Body of pancreas (tissue), 4 donors: ENCODE measurements at places on chromosomes 2 and 18. TPM values are rescaled to one million over a fixed set of nuclear protein-coding genes. Genes with fewer than 3 reads are reported as not detected.

BCL11A gene
- total RNA-seq, result 16.2 TPM

HOXD9 gene
- 0.33 TPM for total RNA-seq

MDH1B gene
- 3.0 TPM for total RNA-seq

TET3 gene
- 7.3 TPM for total RNA-seq

CLIP4 gene
- total RNA-seq, result 17.5 TPM

- no peaks in the 10 kb centered on the region for H3K36me3 ChIP-seq
- H3K4me1 ChIP-seq, result no peaks in the 10 kb centered on the region
- H3K27ac ChIP-seq, result no peak overlapping the region
- DNase-seq, result no peak
Observed at GRCh38 chr2:157245846-157246764, 11.4 kb upstream of the GALNT5 start.

DNA sequence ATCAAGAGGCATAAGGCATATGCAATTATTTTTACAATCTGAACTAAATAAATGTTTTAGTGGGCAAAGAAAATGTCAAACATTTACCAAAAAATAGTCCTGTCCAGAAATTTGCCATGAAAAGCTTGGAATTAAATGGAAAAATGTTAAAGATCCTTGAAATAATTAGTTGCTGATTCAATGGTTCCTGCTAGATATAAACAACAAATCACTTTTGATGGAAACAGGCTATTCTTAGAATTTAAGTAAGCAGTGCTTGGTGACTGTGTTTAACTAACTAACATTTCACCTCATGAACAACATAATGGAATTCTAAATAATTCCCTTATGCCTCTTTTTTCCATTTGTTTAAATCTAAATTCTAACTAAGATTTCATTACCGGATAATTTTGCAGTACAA is 3.9 kb downstream of the RND3 start:
- DNase-seq, result no peak
- peaks cover 11% of the 10 kb centered on the region for H3K4me1 ChIP-seq
- no peak overlapping the region for H3K27ac ChIP-seq
- no peaks in the 10 kb centered on the region for H3K36me3 ChIP-seq
- no peak overlapping the region for H3K4me3 ChIP-seq

DNA sequence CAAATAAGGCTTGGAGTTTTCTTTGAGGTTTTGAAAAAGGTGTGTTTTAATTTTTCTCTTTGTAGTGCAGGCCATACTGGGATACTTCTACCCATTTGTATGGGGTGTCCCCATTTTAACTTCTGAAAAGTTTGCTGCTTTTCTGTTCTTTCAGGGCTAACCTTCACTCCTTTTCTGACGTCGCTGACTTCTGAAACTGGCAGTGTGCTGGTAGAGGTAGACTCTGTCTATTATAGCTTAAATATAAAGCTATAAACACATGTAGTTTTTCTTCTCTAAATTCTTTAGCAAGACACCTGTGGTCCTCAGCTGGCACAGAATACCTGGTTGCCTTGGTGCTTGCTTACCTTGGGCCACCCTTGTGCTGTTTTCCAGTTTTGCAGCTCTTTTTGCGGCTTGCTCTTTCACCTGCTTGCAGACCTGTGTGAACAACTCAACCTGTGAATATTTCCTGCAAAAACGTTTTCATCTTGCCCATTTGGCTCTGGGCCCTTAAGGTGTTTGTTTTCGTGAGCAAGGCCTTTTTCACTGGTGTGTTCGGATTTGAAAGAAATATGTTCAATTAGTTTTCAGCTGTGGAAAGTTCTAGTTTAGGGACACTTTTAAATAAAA is 42.2 kb downstream of the PHLPP1 start:
- H3K4me1 ChIP-seq, result peaks cover 58% of the 10 kb centered on the region
- no peak overlapping the region for H3K4me3 ChIP-seq
- H3K27me3 ChIP-seq, result no peaks in the 10 kb centered on the region
- H3K27ac ChIP-seq, result peak overlapping the region; percentile 81

- no peaks in the 10 kb centered on the region for H3K27me3 ChIP-seq
- no peaks in the 10 kb centered on the region for H3K4me1 ChIP-seq
- DNase-seq, result no peak
- no peak overlapping the region for H3K27ac ChIP-seq
Observed at GRCh38 chr2:25354116-25354515, 12.4 kb upstream of the DNMT3A start.

DNA sequence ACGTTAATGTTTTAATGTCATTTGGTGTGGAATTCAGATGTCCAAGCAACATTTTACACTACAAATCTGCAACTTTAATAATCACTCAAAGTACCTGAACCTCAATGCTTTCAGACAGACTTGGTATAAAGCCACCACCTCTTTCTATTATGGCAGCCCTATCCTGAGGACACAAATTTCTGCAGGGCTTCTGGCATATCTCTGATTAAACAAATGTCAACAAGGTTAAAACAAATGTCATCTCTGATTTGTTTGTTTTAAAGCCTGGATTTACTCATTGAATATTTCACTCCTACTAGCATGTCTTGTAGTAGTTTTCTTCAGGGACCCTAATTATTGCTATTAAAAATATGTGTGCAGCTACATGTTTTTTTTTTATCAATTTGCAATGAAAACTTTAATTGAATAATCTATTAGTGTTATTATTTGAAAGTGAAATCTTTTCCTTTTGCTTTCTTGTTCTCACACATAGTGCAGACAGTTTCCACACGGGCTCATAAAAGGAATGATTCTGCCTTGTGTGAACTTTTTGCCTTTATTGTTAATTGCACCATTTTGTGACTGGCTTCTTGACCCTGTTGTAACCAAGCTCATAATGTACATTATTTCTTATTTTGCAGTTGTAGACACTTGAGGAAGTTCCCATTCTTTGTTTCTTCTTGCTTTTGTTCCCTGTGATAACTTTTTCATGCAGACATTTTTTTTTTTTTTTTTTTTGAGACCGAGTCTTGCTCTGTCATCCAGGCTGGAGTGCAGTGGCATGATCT is 30.1 kb downstream of the IL37 start:
- no peak overlapping the region for H3K4me3 ChIP-seq
- H3K4me1 ChIP-seq, result no peaks in the 10 kb centered on the region
- H3K36me3 ChIP-seq, result no peaks in the 10 kb centered on the region
- H3K27me3 ChIP-seq, result no peaks in the 10 kb centered on the region
- no peak overlapping the region for H3K27ac ChIP-seq
- no peak for DNase-seq

GRCh38 chr2:7773362-7774360 is 856.4 kb downstream of the RNF144A start:
- peak overlapping the region; percentile 38 for H3K27ac ChIP-seq
- peaks cover 4% of the 10 kb centered on the region for H3K4me1 ChIP-seq
- DNase-seq, result no peak
- no peaks in the 10 kb centered on the region for H3K36me3 ChIP-seq
- H3K27me3 ChIP-seq, result no peaks in the 10 kb centered on the region
- no peak overlapping the region for H3K4me3 ChIP-seq

GRCh38 chr2:112679484-112679883 is 33.7 kb downstream of the SLC20A1 start:
- H3K4me1 ChIP-seq, result no peaks in the 10 kb centered on the region
- no peaks in the 10 kb centered on the region for H3K27me3 ChIP-seq
- no peak overlapping the region for H3K27ac ChIP-seq
- no peaks in the 10 kb centered on the region for H3K36me3 ChIP-seq

GRCh38 chr2:24616616-24617015 is 125.6 kb downstream of the NCOA1 start:
- H3K4me1 ChIP-seq, result peaks cover 25% of the 10 kb centered on the region
- no peak overlapping the region for H3K27ac ChIP-seq
- no peak for DNase-seq

DNA sequence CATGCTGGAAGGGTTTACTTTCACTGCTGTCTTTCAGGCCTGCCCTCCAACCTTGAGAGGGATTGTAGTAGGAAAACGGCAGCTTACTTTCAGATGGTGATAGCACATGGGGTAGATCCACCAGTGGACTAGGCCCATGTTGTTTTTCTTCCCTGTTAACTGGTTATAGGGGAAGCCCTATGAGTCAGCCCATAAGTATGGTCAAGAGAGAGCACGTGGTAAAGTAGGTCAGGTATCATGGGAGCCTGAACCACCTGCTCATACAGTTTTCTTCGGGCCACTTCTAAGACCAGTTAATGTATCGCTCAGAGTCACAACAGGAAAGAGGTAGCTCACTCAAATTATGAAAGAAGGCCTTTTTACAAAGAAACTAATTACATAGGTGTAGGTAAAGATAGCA is 33.0 kb downstream of the PDK1 start:
- no peak overlapping the region for H3K4me3 ChIP-seq
- H3K4me1 ChIP-seq, result no peaks in the 10 kb centered on the region
- H3K36me3 ChIP-seq, result no peaks in the 10 kb centered on the region
- DNase-seq, result no peak

GRCh38 chr2:65353927-65354326 is 78.5 kb downstream of the SPRED2 start:
- H3K4me1 ChIP-seq, result peaks cover 21% of the 10 kb centered on the region
- H3K27me3 ChIP-seq, result no peaks in the 10 kb centered on the region
- DNase-seq, result no peak
- no peak overlapping the region for H3K4me3 ChIP-seq
- H3K36me3 ChIP-seq, result no peaks in the 10 kb centered on the region

DNA sequence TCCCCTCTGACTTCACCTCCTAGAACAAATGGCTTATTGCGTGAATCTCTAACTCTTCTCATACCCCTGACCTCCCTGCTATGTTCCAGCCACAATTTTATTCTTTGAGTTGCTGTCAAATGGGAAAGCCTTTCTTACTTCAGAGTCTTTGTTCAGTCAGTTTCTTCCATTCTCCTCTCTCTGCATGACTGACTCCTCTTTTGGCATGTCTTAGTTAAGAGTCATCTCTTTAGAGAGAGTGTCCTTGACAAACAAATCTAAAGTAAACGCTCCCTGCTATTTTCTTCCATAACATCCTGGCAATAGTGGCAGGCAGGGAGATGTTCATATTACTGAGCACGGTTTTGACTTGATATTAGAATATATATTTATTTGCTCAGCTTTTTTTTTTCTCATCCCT is 170.7 kb upstream of the ERBB4 start:
- H3K27ac ChIP-seq, result no peak overlapping the region
- no peaks in the 10 kb centered on the region for H3K27me3 ChIP-seq
- no peak overlapping the region for H3K4me3 ChIP-seq
- no peaks in the 10 kb centered on the region for H3K36me3 ChIP-seq

GRCh38 chr18:25862881-25863600 is 227.4 kb downstream of the SS18 start:
- no peak overlapping the region for H3K27ac ChIP-seq
- no peak overlapping the region for H3K4me3 ChIP-seq
- no peaks in the 10 kb centered on the region for H3K36me3 ChIP-seq
- H3K4me1 ChIP-seq, result no peaks in the 10 kb centered on the region

- no peaks in the 10 kb centered on the region for H3K36me3 ChIP-seq
- peak overlapping the region; percentile 65 for H3K4me3 ChIP-seq
- no peaks in the 10 kb centered on the region for H3K4me1 ChIP-seq
- DNase-seq, result peak; percentile 17
- no peaks in the 10 kb centered on the region for H3K27me3 ChIP-seq
Observed at GRCh38 chr2:66438891-66439811, 4.2 kb downstream of the MEIS1 start.

DNA sequence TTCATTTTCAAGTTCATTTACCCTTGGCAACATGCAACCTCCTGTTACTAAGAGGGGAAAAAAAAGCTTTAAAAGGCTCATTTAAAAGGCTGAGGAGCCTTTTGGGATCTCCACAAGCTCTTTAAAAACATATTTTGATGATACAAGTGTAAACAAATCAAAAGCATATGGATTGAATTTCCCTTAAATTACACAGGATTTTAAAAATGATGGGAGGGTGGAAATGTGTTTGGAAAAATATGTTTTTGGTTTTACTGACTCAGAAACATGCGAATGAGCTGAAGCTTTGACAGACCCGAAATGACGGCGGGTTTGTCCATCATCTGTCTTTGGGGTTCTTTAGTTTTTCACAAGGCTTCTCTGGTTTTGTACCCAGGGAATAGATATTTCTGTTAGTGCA is 180.6 kb upstream of the CCDC68 start:
- H3K4me3 ChIP-seq, result no peak overlapping the region
- no peaks in the 10 kb centered on the region for H3K36me3 ChIP-seq
- no peaks in the 10 kb centered on the region for H3K27me3 ChIP-seq
- H3K4me1 ChIP-seq, result no peaks in the 10 kb centered on the region
- no peak for DNase-seq
